ENCODE measurements at places on chromosomes 11 and 22.

DNA sequence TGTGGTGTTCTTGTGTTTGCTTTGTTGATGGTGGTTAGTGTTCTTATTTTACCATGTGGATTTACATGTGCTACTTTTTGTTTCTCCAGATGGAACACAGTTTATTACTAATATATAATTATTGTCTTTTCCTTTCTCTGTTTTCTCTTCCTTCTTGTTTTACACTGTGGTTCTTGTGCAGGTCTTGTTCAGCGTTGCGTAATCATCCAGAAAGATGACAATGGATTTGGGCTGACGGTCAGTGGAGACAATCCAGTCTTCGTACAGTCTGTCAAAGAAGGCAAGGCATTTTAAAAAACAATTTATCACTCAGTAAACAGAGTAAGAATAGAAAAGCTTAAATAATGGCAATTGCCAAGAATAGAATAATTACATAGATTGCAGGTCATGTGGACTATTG, 84.4 kb downstream of the ARHGEF12 start:
- DNase-seq, result no peak

GRCh38 chr11:36109850-36110606, 166.2 kb downstream of the LDLRAD3 start:
- DNase-seq, result no peak

- no peak for DNase-seq
These were observed 18.7 kb downstream of the TRIM44 start for GRCh38 chr11:35681163-35681767.

- no peak for DNase-seq
These were observed 15.1 kb downstream of the SYNGR1 start for GRCh38 chr22:39364714-39365491.

- DNase-seq, result no peak
These were observed 30.3 kb downstream of the TRIM66 start for GRCh38 chr11:8652140-8652539.

GRCh38 chr11:33515347-33515746, 185.3 kb downstream of the C11orf91 start:
- no peak for DNase-seq

- peak; percentile 20 for DNase-seq
These were observed 83.2 kb upstream of the TNRC6B start for GRCh38 chr22:40094485-40094884.

DNA sequence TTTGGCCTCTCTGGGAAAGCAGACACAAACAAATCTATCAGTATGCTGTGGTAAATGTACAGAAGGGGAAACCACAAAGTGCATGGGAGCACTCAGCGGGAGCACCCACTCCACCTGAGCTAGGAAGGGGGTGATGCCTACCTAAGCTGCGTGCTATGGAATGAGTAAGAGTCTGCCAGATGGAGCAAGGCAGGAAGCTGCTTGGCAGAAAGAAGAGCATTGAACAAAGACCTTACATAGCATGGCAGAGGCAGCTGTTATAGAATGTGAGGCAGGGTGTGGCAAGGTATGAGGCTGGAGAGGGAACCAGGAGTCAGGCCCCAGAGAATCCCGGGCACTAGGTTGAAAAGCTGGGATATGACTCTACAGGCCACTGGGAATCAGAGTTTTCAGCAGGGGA, 13.8 kb upstream of the MTFP1 start:
- DNase-seq, result no peak

- no peak for DNase-seq
These were observed 7.8 kb upstream of the IFT27 start for GRCh38 chr22:36783743-36784142.

- peak; percentile 11 for DNase-seq
These were observed 541 bp downstream of the MICAL2 start for GRCh38 chr11:12110714-12111548.

- no peak for DNase-seq
These were observed 53.7 kb downstream of the SGSM3 start for GRCh38 chr22:40423882-40424640.

- DNase-seq, result no peak
These were observed 78.2 kb upstream of the SPON1 start for GRCh38 chr11:13884158-13884799.
